ENCODE measurements at places on chromosomes 4 and X. TPM values are rescaled to one million over a fixed set of nuclear protein-coding genes. Genes with fewer than 3 reads are reported as not detected.

DNA sequence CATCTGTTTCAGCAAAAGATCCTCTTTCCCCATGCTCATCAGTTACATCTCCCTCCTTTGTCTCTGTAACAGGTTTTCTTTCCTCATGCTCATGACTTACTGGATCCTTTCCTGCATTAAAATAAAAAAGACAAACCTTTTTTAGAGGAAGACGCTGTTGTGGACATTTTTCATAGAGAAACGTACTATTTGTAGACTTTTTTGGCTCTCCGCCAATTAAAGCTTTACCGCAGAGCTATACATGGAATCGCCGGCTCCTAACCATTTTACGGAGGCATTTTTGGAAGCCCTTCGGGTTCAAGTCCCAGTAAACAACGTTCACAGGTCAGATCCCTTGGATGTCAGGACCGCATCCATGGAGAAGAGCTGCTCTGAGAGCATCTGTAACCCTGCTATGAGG, 1.3 kb downstream of the FAM9C start:
- no peak for DNase-seq

DNA sequence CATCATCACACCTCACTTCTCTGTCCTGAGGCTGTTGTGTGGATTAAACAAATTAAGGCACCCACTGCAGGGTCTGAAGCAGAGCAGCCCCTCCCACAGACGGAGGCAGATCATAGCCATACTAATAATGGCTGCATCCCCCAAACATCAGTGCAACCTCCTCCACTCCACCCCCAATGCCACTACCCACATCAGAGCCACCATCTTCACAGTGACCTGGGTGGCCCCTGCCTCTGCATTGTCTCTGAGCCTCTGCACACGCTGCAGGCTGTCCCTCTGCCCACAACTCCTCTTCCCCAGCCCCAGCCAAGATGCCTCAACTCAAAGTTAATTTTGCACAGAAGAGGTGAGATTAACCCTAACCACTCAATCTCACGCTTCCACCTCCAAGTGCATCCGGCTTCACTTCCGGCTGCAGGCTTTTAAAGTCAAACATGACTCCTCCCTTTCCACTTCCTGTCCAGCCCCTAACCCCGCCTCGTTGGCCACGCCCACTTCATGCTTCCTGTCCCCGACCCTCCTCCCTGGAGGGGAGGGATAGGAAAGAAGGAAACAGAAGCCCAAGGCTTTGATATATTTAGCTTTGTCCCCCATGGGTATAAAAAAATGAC, 22.7 kb downstream of the JAKMIP1 start:
- DNase-seq = no peak

- DNase-seq = no peak
These were observed 190.3 kb downstream of the DHX15 start for GRCh38 chr4:24394041-24394440.

ATP6AP1 gene
- 153 TPM for polyA plus RNA-seq

RBM46 gene
- 0.05 TPM for polyA plus RNA-seq

- no peak for DNase-seq
These were observed 75.5 kb downstream of the MTMR1 start for GRCh38 chrX:150768580-150769190.

- DNase-seq = no peak
These were observed 1776.3 kb downstream of the STIM2 start for GRCh38 chr4:28636971-28637370.

GRCh38 chr4:7769396-7770223, 170.1 kb downstream of the AFAP1 start:
- no peak for DNase-seq

GRCh38 chrX:153886915-153887314, 942 bp upstream of the L1CAM start:
- DNase-seq = no peak
